ENCODE measurements at places on chromosomes 11 and 22.

DNA sequence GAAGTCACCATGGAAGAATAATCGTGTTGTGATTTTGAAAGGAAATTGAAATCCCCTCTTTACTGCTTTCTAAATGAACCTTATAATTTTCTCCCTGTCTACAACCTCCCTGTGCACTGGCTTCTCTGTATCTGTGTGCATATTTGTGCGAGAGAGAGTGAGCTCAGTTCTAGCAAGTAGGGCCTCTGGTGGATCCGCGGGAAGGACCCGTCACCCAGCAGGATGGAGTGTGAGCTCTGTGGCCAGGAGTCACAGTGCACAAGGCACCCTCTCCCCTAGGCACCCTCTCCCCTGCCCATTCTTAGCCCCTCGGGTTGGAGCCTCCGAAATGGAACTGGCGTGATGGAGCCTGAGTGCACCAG is 109.0 kb downstream of the TRIM29 start:
- no peak for DNase-seq

DNA sequence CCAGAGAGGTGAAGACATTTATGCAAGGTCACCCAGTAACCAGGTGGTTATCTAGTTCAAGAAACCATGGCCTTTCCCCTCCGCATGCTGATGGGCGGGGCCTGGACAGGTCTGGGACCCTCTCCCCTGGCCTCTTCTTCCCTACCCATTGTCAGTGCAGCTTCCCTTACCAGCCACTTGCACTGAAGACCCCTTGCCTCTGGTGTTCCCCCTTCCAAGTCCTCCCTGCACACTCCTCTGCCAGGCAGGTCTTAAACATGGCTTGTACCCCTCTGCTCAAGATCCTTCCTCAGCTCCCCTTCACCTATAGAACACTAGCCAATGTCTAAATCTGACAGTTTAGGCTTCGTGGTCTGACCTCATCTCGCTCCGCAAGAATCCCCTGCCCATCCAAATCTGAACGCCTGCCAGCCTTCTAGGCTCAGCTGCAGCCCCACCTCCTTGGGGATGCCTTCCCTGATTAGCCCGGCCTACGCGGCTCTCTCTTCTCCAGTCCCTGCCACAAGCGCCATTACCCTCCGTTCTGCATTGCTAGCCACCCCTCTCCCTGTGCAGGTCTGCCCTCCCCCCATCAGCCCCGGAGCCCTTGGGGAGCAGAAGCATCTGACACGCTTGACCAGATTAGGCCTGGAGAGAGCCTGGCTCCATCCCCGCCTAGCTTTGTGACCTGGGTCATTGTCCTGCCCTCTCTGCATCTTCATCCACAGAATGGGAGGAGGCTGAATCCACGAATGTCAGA is 213.8 kb downstream of the DSCAML1 start:
- no peak for DNase-seq

- no peak for DNase-seq
Measured at GRCh38 chr11:118211006-118211405, 13.8 kb downstream of the JAML start.

DNA sequence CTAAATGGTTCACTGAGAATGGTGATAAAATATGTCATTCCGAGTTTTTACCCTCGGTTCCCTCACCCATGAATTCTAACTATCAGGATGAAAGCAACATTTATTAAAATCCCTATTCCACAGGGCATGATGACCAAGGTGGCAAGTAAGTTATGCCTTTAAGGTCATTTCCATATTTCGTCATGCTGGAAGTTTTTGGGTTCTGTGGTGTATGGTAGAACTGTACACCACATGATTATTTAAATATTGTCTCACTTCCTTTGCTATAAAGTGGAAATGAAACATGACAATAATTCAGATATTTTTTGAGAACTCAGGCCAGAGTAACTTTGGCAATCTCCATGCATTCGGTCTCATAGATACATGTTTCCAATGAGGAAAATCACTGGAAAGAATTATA is 68.5 kb upstream of the CARD18 start:
- no peak for DNase-seq

DNA sequence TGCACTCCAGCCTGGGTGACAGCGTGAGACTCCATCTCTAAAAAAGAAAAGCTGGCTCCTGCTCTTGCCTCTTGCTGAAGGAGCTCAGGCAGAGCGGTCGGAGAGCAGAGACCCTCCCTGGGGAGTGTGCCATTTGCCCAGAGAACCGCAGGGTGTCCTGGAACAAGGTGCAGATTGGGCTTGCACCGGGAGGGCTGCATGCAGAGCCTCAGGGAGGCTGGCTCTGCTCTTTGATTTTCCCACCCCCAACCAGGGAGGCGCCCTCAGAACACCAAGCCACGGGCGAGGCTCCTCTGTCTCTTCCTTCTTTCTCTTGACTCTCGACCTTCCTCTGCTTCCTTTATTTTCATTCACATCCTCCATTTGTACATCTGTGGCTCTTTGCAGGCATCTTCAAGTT is 889.1 kb downstream of the OPCML start:
- no peak for DNase-seq
